Astrocyte of the spinal cord (primary cell): ENCODE measurements at places on chromosomes 6 and 20.

DNA sequence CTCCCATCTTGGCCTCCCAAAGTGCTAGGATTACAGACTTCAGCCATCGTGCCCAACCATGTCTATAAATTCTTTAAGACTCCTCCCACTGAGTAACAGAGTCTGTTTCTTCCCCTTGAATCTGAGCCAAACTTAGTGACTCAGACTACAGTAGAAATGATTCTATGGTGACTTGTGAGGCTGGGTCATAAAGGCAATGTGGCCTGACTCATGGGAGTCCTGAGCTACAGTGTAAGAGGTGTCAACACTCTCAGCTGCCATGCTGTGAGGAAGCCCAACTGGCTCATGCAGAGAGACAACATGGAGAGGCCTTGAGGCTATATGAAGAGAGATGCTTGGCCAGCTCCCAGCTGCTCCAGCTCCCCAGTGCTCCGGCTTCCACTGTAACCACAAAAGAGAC is 5.2 kb upstream of the NRSN2 start:
- DNase-seq, result peak; percentile 84

GRCh38 chr20:8305449-8305978 is 173.4 kb downstream of the PLCB1 start:
- DNase-seq, result peak; percentile 20

- no peak for DNase-seq
These were observed 12.5 kb downstream of the NOX3 start for GRCh38 chr6:155443168-155443567.

DNA sequence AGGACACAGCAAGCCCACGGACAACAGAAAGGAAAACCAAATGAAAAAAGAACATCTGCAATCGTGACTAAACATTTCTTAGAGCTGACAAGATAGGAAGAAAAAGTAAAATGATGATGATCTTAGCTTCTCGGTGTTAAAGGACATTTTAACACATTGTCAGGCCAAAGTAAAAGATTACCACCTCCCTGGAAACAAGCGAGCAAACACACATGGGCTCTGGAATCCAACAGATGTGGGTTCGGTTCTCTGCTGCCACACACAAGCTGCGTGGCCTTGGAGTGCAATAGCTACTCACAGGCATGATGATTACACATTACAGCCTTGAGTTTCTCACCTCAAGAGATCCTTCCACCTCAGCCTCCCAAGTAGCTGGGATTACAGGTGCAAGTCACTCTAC is 7.5 kb upstream of the AAR2 start:
- DNase-seq, result no peak

- no peak for DNase-seq
These were observed 3.0 kb downstream of the VSTM2L start for GRCh38 chr20:37905671-37906613.

GRCh38 chr6:22726966-22727365 is 157.6 kb downstream of the HDGFL1 start:
- no peak for DNase-seq

GRCh38 chr6:151213352-151213751 is 26.4 kb upstream of the AKAP12 start:
- no peak for DNase-seq

- peak; percentile 61 for DNase-seq
These were observed 191.5 kb upstream of the BMP2 start for GRCh38 chr20:6575912-6576401.

DNA sequence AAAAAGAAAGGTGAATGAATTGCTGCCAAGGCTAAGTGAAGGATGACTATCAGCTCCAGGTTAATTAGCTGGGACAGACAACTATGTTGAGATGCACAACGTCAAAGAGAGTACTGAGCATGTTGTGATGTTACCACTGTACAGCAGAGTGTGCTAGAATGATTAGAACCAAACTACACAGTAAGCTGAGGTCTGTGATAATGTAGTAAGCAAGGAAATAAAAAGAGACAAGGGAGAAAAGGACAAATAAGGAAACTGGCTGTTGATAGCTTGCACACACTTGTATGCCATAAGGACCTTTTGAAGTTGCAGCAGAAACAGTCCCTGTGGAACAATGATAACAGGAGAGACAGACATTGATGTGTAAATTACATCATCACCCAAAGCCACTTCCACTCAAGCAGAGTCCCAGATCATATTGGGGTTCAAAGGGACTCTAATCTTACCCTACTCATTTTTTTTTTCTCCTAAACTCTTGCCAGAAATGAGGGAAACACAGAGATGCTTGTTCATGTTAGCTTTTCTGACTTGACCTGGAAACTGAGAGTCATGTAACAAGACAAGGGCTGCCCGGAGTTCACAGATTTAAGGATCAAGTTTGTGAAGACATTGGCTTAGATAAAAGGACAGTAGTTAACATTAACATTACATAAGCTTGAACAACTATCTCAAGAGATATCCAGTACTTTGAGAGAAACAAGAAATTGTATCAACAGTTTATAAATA is 189.9 kb downstream of the CENPW start:
- no peak for DNase-seq

DNA sequence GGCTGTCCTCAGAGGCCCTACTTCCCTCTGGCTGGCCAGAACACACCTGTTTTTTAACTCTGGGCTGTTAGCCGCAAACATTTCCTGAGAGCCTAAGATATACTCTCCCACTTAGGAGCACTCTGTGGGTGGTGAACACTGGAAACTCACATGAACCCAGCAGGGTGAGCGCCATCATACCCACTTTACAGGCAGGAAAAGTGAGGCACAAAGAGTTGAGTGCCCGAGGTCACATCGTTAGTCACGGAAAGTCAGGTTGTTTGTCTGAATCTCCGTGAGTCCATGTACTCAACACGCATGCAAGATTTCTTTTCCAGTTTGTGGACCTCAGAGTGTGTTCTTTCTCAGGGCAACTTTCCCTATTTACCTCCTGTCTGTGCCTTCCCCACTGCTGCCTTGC is 1.9 kb downstream of the BAK1 start:
- DNase-seq, result no peak

GRCh38 chr6:161242779-161243693 is 30.8 kb downstream of the AGPAT4 start:
- peak; percentile 82 for DNase-seq

GRCh38 chr20:11166712-11167111 is 492.9 kb upstream of the JAG1 start:
- DNase-seq, result no peak

- no peak for DNase-seq
These were observed 38.3 kb downstream of the ARHGAP18 start for GRCh38 chr6:129671442-129672340.

DNA sequence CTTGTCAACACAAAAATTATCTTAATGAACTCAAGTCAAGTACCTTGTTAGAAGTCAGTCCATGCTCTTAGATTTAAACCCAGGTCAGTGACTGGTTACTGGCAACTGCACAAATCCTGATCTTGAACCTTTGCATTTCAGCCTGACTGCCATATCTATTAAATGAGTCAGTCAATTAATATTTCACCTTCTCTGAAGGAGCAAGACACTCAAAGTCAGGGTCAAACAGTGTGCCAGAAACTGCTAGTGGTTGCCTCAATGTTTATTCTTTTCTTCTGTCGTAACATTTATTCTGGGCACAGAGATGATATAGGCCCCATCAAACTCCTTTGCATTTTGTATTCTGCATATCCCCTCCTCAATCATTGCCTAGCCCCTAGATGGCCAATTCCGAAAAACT is 193.9 kb upstream of the MOCS1 start:
- DNase-seq, result no peak

DNA sequence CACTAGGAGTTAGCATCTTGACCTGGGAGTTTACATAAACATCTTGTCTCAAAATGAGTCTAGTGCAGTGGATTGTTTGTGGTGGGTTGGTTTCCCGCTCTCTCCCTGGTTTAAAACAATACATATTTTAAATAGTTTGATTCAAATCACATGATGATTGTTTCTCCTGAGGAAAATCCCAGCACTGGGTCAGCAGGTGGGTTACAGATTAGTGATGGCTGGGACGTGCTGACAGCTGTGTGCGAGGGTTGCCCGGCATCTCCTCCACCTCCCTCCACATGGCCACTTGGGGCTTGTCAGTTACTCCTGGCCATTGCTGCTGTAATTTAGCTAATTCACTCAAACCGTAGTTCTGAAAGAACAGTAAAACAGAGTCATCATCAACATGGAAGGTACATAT is 306.4 kb upstream of the CITED2 start:
- no peak for DNase-seq

DNA sequence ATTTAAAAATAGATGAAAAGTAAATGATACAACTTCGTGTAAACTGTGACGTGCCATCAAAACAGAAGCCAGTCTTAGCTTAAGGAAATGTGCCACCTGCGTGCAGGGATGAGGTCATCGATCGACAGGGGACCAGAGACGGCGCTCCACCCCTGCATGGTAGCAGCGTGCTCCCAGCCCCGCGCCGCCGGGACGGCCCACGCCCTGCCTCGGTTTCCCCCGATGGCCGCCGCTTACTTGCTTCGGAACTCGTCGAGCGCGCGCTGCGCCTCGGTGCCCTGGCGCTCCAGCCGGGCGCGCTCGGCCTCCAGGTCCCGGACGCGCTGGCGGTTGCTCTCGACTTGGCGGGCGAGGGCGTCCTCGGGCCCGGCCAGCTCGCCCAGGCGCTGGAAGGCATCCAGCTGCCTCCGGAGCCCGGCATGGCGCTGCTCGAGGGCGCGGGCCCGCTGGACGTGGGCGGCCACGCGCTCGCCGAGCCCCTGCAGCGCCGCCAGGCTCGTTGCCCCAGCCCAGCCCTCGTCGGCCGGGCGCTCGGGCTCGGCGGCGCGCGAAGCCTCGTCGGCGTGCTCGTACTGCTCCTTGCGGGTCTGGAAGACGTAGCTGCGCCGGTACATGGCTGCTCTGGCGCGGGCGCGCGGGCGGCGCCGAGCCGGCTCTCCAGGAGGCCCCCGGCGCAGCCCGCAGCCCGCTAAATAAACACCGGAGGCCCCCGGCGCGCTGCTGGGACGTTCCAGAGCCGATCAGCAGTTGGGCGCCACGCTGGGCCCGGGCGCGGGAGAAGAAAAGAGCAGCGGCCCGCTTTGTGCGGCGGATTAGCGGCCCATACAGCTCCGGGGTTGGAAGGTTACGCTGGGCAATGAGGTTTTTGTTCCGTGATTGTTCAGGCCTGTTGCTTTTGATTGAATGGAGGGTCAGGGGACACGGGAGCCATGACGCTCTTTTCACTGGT is at the start of gene BFSP1:
Gene BFSP1, minus strand, starts transcription at position 664 of the 949 bp plus-strand sequence. Its CDS starts 50 bp downstream, at position 614.
- DNase-seq, result peak; percentile 56

DNA sequence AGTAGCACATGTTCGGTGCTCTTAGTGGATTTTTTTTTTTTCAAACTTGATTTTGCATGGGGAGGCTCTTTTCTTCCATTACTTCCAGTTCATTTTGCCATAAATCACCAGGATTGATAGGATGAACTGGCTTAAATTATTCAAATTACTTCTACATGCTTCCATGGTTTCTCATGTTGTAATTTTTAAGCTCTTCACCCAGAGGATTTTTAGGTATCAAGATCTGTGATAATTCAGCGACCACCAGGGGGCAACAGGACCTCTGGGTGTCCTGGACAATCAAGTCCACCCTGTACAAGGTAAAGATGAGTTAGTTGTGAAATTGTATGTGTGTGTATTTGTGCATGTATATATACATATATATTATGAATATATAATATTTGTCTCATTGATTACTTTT is 4.2 kb upstream of the EPHA7 start:
- peak; percentile 69 for DNase-seq

DNA sequence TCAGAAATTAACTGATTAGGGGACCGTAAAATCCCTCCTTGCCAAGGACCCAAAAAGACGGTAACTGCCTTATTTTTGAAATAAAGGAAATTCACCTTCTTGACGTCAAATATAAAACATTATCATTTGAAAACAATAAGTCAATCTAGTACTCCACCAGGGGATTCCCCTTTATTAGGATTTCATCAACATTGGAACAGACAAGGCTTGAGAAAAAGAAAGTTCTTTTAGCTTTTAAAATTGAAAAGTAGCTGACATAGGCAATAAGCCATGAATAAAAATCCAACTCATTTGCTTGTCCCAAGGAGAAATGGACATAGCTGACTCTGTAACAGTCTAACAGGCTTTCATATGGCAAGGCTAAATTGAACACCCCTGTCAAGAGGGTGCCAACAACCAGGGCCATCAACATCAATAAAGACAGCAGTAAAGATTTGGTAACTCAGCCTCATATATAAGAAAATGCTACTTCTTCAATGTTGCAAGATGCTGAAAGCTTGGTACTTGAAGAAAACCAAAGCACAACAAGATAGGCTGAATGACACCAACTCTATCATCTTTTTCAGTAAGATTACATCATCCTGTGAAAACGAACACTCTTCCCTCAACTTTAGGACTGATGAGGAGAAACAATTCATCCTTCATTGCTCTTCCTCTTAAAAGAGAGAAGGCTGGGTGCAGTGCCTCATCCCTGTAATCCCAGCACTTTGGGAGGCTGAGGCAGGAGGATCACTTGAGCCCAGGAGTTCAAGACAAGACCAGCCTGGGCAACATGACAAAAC is 121.0 kb upstream of the PRDM1 start:
- DNase-seq, result no peak

DNA sequence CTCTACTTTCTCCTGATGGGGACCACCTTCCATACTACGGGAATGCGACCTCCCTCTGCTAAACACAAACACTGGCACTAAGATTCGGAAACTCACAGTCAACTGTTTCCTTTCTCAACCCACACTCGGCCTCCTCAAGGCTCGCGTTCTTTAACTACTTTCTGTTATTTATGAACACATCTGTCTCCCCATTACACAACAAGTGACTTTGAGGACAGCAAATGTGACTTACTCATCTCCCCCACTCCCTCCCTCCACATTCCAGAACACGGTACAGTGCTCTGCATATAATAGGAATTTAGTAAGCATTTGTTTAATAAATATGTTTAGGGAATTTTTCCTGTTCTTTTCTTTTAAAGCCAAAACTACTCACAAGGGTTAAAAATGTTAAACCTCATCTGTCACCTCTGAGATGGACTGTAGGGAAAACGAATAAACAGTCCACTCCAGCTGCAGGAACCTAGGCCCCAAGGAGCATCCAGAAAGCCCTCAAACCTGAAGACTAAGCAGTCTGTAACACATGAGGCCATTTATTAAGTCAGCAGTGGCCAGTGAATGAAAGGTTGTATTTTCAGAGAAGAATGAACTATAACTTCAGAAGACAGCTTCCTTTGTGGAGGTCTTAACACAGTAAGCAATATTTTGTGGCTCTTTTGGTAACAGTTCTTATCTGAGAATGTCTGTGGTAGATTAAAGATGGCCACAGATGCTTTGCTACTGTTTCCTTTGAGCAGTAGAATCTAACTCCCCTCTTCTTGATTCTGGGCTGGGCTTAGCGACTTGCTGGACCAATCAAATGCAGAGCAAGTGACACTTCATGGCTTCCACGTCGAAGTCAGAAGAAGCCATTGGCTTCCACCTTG is 209.6 kb upstream of the DTNBP1 start:
- peak; percentile 30 for DNase-seq

GRCh38 chr6:115766745-115767462 is 293.8 kb downstream of the FRK start:
- DNase-seq, result no peak

- DNase-seq, result no peak
These were observed 12.5 kb downstream of the SIRT5 start for GRCh38 chr6:13586603-13587542.

DNA sequence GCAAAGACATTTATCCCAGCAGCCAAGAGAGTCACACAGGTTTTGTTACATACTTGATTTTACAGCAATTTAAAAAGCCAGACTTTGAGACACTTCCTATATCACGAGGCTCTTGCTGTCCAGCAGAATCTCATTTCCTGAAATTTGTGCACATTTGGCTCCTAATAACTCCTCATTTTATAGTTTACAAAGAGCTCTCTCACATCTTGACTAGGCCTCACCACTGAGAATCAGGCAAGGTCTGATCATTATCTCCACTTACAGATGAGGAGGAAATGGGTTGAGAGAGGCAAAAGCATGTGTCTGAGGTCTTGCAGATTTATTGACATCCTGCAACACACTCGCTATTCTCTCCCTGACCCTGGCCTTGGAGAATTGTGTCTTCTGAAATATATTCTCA is 426.8 kb downstream of the MAFB start:
- DNase-seq, result no peak
